Bronchial smooth muscle cell (primary cell): ENCODE measurements at places on chromosomes 5 and 9. TPM values are rescaled to one million over a fixed set of nuclear protein-coding genes. Genes with fewer than 3 reads are reported as not detected.

PITX1 gene
- total RNA-seq = 0.47 and 4.1 TPM in 2 replicates

TAF1L gene
- total RNA-seq = under 0.01 TPM in 2 replicates

PPP2R2B gene
- under 0.01 TPM in 1 of 2 replicates, not detected in the other for total RNA-seq

FOXD4L6 gene
- under 0.01 TPM in 1 of 2 replicates, not detected in the other for total RNA-seq

BNC2 gene
- total RNA-seq = 28.8 and 42.7 TPM in 2 replicates

C1QTNF2 gene
- 0.32 and 0.86 TPM in 2 replicates for total RNA-seq

GPR151 gene
- not detected in 2 replicates for total RNA-seq

SLC6A19 gene
- not detected in 2 replicates for total RNA-seq

DMRT3 gene
- not detected in 2 replicates for total RNA-seq

TUT7 gene
- total RNA-seq = 41.3 and 44.4 TPM in 2 replicates

S1PR3 gene
- total RNA-seq = 14.2 and 16.7 TPM in 2 replicates

PNPLA7 gene
- 1.8 and 3.0 TPM in 2 replicates for total RNA-seq

CYSTM1 gene
- total RNA-seq = 13.0 and 14.5 TPM in 2 replicates

DMGDH gene
- total RNA-seq = 1.6 and 5.1 TPM in 2 replicates

FAM81B gene
- not detected in 2 replicates for total RNA-seq

AIF1L gene
- 0.16 and 6.8 TPM in 2 replicates for total RNA-seq

ABCA2 gene
- 14.2 and 23.9 TPM in 2 replicates for total RNA-seq

LMNB1 gene
- 9.1 and 11.7 TPM in 2 replicates for total RNA-seq

FBP1 gene
- total RNA-seq = not detected in 2 replicates

FBXW11 gene
- total RNA-seq = 50.9 and 63.5 TPM in 2 replicates

RELL2 gene
- 0.77 and 1.4 TPM in 2 replicates for total RNA-seq

PRUNE2 gene
- 11.3 and 11.8 TPM in 2 replicates for total RNA-seq

ORM2 gene
- total RNA-seq = not detected in 2 replicates

OSMR gene
- total RNA-seq = 20.1 and 36.3 TPM in 2 replicates

PTGDS gene
- 0.79 and 6.0 TPM in 2 replicates for total RNA-seq

DCAF12 gene
- 4.7 and 4.9 TPM in 2 replicates for total RNA-seq

ARL15 gene
- total RNA-seq = 20.8 and 26.9 TPM in 2 replicates

IL4 gene
- not detected in 2 replicates for total RNA-seq

PCDHB2 gene
- 1.3 and 8.4 TPM in 2 replicates for total RNA-seq

SLC25A2 gene
- 0.32 TPM in 1 of 2 replicates, not detected in the other for total RNA-seq

TTC39B gene
- 6.9 and 9.1 TPM in 2 replicates for total RNA-seq

DOLPP1 gene
- total RNA-seq = 5.4 and 6.2 TPM in 2 replicates

GLRX gene
- 35.2 and 63.4 TPM in 2 replicates for total RNA-seq

TNFSF8 gene
- total RNA-seq = not detected in 2 replicates

PROB1 gene
- 0.26 and 1.3 TPM in 2 replicates for total RNA-seq

PDE6A gene
- not detected in 2 replicates for total RNA-seq

PCDHA12 gene
- under 0.01 TPM in 2 replicates for total RNA-seq

SLCO6A1 gene
- not detected in 2 replicates for total RNA-seq

SIT1 gene
- total RNA-seq = 0.32 TPM in 1 of 2 replicates, not detected in the other

SHC3 gene
- 20.9 and 38.0 TPM in 2 replicates for total RNA-seq

CHSY3 gene
- 0.77 and 1.3 TPM in 2 replicates for total RNA-seq

RHOBTB3 gene
- 211 and 296 TPM in 2 replicates for total RNA-seq
